Mesangial cell (primary cell): ENCODE measurements at places on chromosomes 12 and 14. TPM values are rescaled to one million over a fixed set of nuclear protein-coding genes. Genes with fewer than 3 reads are reported as not detected.

MARCHF9 gene
- 5.4 and 17.5 TPM in 2 replicates for total RNA-seq

DPF3 gene
- 0.25 and 2.0 TPM in 2 replicates for total RNA-seq

ADSS1 gene
- total RNA-seq: 0.16 and 3.8 TPM in 2 replicates

GSC gene
- total RNA-seq: not detected in 2 replicates

RDH16 gene
- under 0.01 TPM in 1 of 2 replicates, not detected in the other for total RNA-seq
